Stimulated activated CD8-positive, alpha-beta memory T cell treated with anti-CD3 and anti-CD28 coated beads, Interleukin-7, amount 100 ng/mL, for 4 hours (primary cell): ENCODE measurements at places on chromosomes 16 and 17.

DNA sequence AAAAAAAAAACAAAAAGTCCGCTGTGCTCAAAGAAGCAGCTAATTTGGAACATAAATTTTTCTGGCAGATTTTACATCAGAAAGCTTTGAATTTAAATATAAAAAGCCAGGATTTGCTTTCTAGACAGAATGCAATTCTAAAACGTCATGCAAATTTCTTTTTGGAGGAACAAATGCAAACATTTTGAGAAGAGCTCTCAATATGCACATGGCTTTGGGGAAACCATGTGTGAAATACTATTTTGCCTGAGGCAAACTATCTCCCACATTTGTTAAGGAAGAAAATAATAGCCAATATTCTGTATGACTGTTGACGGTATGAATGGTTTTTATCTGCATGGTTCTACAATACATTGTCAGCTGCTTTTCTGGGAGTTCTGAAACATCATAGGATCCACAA is 320.0 kb upstream of the PSMD7 start:
- DNase-seq: no peak

DNA sequence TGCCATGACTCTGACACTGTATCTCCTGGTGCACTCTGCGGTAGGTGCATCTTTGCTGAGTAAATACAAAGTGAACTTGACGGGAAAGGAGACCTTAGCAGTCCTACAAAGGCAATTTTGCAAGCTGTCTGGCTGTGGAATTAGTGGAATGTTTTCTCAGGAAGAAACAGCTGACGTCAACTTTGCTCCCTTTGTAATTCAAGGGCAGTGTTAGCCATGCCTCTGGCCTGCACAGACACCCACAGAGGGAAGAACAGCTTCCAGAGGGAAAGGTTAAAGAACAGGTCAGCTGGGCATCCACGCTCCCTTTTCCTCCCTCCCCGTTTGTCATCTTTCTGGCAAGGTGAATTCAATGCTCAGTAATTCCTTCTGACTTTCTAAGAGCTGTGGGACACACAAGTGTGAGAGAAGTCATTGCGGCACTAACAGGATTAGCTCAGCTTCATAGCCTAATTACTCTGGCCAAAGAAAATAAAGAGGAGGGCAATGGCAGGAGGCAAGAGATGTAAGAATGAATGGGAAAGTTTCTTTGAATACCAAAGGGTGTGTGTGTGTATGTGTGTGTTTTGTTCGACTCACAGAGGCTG is 476.9 kb upstream of the GOT2 start:
- no peak for DNase-seq

GRCh38 chr17:82848022-82848592 is 8.3 kb upstream of the ZNF750 start:
- DNase-seq: peak; percentile 49

DNA sequence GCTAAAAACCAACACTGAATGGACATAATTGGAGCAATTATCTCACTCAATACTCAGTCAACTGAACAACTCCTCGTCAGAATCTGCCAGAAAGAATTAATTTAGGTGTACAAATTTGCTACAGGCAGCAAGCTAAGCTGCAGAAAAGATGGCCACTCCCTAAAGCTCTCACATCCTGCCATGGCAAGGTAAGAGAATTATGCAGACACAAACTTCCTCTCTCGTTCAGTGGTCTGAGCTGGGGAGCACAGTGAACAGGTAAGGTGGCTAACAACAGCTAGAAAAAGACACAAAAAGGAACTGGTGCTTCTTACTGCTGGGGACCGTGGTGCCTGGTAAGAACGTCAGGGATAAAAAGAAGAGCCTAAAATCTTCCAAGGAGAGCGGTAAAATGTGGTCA is 74.9 kb upstream of the BCAR1 start:
- no peak for DNase-seq

- DNase-seq: no peak
These were observed 23.7 kb upstream of the ITGAX start for GRCh38 chr16:31331141-31331764.

DNA sequence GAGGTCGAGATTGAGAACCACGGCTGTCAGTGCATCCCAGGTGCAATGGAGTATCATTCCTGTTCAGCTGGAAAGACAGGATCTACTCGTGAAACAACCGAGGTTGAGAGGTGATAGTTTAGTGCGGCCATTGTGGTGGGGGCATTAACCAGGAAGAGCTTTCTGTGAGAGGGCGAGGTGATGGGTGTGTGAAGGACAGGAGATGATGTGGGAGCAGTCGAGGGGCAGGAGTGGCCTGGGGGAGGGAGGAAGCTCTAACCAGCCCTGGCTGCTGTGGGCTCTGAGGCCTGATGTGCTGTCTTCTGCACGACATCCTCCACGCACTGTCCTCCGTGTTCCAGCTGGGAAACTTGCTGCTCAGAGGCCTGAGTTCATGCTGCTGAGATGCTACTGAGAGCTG is 22.0 kb downstream of the GOSR2 start:
- no peak for DNase-seq

- DNase-seq: no peak
These were observed 6.7 kb upstream of the RPL38 start for GRCh38 chr17:74196541-74197317.

GRCh38 chr16:81481207-81481821 is 36.7 kb downstream of the CMIP start:
- peak; percentile 21 for DNase-seq

DNA sequence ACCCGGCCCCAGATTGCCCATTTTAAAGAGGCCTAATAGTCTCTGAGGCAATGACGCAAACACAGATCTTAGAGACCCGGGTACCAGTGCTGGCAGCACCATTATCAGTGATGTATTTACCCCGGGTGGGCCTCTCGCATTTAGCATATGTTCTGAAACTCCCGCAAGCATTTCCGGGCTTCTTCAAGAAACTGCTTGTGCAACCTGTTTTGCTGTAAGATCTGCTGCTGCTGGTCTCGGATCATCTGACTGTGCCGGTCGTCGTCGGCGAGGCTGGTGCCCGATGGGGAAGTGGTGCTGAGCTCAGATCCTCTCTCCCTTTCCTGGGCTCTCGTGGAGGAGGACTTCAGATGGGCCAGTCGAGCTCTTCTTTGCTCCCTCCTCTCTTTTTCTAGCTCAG is 12.5 kb downstream of the CEP295NL start:
- DNase-seq: peak; percentile 29

GRCh38 chr17:69567130-69567529 is 152.6 kb downstream of the MAP2K6 start:
- DNase-seq: no peak

DNA sequence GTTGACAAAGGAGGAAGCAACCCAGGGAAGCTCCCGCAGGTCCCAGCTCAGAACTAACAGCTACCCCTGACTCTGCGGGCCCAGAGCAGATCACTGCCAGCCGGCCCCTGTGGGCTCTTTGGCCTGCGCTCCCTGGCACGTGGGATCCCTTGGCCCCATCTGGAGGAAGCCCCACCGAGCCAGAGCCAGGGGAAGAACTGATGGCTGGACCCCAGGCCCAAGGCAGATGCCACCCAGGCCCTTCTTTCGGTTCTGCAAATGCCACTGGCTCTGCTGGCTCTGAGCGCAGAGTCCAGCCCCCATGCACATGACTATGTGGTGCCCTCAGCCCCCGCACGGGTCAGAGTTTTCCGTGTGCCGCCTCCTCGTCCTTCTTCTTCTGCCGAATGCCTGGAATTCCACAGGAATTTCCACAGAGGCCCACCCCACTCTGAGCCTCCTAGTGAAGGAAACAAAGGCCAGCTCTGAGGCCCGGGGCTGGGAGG is 35.8 kb upstream of the SNN start:
- no peak for DNase-seq

DNA sequence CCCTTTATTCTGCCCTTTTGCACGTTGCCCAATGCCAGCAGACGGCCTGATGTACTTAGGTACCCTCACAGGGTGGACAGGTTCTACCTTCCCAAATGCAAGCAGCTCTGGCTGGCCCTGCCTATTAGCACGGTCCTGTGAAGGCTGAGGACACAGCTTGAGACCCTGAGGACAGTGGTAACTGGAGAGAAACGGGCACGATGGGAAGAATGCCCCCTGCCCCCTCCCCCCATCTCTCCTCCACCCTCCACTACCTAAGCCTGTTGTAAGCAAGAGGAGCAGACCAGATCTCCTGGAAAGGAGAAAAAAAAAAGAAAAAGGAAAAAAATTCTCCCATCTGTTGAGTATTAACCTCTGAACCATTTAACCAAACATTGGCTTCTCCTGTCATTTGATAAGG is 34.1 kb downstream of the MEOX1 start:
- no peak for DNase-seq

GRCh38 chr16:73033271-73033998 is 14.5 kb downstream of the ZFHX3 start:
- DNase-seq: no peak

GRCh38 chr17:60664022-60664421 is 13.6 kb upstream of the BCAS3 start:
- no peak for DNase-seq

- DNase-seq: no peak
These were observed 698 bp downstream of the UBE2G1 start for GRCh38 chr17:4365628-4366326.

GRCh38 chr16:79286646-79287423 is 313.7 kb downstream of the MAF start:
- DNase-seq: no peak

DNA sequence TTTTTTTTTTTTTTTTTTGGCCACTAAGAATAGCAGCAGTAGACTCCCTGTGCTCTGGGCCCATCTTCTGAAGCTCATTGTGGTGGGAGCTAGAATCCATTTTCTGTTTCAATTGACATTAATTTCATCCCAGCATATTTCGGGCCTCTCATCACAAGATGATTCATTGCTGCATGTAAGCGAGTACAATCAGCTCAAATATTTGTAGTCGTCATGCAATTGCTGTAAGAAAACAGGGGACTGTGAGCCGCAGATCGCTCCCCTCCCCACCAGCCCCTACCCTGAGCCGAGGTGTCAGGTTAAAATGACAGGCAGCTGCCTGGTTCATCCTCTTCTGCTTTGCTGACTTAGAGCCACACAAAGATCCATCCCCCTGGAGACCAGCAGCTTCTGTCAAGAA is 358.8 kb upstream of the CDH5 start:
- DNase-seq: no peak

DNA sequence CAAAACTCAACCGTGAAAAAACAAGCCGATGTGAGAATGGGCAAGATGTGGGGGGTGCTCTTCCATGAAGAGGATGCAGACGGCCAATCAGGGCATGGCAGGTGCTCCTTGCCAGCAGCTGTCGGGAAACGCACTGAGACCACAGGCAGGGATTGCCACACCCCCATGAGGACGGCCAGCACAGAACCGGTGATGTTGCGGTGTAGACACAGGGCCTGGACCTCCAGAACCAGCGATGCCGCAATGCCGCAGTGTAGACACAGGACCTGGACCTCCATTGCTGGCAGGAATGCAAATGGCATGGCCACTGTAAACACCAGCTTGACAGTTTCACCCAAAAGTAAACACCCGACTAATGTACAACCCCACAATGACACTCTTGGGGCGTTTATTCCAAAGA is 164.9 kb downstream of the BANP start:
- no peak for DNase-seq

- DNase-seq: no peak
These were observed 113.3 kb downstream of the AATF start for GRCh38 chr17:37062021-37062420.

DNA sequence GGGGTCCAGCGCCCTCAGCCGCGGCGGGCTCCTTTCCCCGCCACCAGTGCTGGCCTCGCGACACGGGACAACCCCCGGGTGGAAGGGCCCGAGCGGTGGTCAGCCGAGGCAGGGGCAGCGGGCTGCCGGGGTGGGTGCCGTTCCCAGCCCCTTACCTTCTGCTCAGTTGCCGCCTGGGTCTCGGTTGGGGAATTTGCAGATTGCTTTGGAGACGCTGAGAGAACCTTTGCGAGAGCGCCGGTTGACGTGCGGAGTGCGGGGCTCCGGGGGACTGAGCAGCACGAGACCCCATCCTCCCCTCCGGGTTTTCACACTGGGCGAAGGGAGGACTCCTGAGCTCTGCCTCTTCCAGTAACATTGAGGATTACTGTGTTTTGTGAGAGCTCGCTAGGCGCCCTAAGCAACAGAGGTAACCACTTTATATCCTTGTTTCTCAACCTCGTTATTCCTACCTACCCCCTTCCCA is 381 bp downstream of the CTNS start:
- DNase-seq: no peak

GRCh38 chr17:5283571-5284315 is 1.7 kb downstream of the RABEP1 start:
- DNase-seq: no peak

DNA sequence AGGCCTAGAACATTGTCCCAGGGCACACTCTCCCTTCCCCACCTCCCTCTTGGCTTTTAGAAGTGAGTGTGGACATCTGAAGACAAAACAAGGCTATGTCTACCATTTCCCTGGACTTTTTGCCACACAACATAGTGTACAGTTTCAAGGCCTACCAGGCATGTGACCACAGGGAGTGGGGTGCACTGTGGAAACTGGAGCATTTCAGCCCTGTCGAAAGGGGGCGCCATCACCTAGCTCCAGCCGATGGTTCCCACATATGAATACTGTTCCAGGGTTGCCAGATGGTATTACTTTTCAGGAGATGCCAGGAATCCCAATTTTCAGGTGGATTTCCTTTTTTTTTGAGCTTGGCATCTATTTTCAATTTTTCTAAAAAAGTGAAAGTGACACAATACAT is 140.7 kb downstream of the KATNIP start:
- no peak for DNase-seq

DNA sequence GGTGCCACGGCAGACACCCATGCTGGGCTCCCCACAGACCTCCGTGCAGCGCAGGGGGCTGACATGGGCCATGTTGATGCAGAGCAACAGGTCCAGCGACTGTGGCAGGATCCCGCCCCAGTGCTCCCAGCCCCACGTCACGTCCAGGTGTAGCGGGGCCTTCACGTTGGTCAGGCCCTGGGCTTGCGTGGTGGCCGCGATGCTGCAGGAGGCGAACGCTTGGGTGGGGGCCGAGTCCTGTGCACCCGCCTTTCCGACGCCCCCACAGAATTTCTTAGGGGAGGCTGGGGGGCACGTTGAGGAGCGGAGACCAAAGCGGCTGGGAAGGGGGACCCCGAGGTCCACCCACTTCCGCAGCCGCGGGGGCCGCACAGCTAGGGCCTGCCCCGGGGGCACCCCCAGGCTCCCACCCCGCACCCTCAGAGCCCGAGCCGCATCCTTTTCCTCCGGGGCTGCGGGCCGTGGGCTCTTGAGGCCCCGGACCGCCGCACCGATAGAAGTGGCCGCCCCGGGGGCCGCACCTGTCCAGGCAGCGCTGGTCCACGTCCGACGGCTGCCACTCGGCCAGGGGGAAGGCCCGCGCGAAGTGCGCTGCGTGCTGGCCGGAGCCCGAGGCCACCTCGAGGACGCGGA is 416 bp downstream of the METTL26 start:
- no peak for DNase-seq

DNA sequence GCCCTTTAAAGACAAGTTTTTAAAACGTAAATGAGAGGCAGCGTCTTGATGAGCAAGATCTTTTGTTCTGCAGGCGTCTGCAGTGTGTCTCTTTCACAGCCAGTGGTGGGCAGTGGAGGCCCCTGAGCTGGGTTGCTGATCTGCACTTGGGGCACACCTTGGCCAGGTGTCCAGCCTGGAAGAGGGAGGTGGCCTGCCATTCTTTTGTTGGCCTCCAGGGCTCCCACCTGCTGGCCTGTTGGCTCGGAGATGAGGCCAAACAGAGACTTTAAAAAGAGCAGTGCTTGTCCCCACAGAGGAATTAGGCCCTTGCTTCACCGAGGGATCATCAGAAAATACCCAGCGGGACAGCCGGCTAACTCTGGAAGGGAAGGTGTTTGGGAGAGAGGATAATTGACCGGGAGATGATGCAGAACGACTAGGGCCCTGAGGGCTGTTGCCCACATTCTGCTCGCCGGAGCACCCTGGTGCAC is 145.9 kb upstream of the PLCG2 start:
- no peak for DNase-seq
